SJCRH30 (cell line): ENCODE measurements at places on chromosomes 2 and 18.

DNA sequence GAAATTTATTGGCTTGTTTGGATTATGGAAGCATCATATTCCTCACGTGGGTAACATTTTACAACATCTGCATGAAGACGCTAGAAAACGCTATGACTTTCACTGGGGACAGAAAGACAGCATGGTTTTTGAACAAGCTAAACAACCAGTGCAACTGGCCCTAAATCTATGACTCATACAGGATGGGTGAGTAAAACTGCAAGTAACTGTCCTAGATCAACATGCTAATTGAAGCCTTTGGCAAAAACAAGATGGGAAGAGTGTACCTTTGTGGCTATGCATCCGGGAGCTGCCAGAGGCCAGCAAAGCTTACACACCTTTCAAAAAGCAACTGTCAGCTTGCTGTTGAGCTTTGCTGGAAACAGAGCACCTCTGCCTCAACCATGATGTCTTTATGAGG, 1096.0 kb upstream of the DDX18 start:
- DNase-seq: no peak

- DNase-seq: peak; percentile 45
Observed at GRCh38 chr2:241926541-241927311, 57.2 kb downstream of the RTP5 start.

DNA sequence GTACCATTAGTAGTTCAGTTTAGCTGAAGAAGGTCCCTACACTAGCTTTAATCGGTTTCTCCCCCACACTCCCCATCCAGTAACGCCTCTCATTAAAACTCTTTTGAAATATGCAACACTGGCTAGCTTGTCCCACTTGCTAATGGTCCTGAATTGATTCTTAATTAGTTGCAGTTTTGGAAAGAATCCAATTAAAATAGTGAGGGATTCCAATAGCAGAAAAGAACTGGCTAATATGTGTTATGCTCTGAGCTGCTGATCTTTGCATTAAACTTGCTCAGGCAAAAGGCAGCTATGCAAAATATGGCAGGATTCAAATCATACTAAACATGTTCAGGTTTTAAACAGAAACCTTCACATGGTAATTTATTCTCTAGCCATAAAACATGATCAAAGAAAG, 252.5 kb upstream of the HNRNPA3 start:
- DNase-seq: no peak

DNA sequence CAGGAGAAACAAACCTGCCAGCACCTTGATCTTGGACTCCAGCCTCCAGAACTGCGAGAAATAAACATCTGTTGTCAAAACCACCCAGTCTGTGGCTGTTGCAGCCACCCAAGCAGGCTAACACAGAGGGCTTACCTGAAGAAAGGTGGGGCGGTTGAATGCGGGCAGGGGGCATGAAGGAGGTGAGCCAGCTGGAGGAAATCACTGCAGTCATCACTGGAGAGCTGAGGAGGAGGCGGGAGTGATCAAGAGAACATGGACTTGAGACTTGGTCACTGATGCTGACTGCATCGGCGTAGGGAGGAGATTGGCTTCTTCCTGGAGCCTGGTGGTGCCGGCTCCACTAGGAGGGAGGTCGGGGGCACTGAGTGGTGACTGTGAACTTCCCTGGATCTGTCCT, 14.6 kb upstream of the ARMC9 start:
- DNase-seq: no peak

- peak; percentile 77 for DNase-seq
Observed at GRCh38 chr2:133780099-133780996, 212.1 kb upstream of the NCKAP5 start.

- DNase-seq: no peak
Observed at GRCh38 chr2:177882501-177882900, 190.1 kb downstream of the PDE11A start.

- no peak for DNase-seq
Observed at GRCh38 chr2:202036601-202037037, 3.0 kb downstream of the FZD7 start.

GRCh38 chr2:66790651-66791181, 355.8 kb downstream of the MEIS1 start:
- no peak for DNase-seq
